ENCODE measurements at places on chromosomes 12 and 14.

DNA sequence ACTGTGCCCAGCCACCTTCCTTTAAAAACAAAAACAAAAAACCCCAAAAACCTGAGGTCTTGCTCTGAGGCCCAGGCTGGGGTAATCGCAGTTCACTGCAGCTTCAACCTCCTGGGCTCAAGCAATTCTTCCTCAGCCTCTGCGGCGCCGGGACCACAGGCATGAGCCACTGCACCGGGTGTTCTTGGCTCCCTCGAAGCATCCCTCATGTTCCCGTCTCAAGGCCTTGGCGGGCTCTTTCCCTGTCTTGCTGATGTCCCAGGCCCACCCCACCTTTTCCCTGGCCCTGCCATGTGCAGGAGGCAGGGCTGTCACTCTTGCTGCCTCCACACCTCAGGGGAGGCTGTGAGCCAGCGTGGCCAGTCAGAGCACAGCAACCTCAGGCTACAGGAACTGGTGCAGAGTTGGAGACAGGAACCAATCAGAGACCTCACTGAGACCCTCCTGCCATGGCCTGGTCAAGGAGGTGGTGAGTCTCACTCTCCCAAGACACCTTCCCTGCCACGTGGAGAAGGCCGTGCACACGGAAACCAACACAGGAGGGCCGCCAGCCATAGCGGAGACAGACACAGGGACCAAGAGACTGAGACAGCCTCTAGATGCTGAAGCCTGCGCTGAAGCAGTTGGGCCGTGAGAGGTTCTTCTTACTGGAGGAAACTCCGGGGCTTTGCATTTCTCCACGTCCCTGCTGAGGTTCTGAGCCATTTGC is 6.0 kb upstream of the AMN start:
- DNase-seq = no peak

- DNase-seq = no peak
Observed at GRCh38 chr12:23945249-23945648, 4.2 kb downstream of the SOX5 start.

DNA sequence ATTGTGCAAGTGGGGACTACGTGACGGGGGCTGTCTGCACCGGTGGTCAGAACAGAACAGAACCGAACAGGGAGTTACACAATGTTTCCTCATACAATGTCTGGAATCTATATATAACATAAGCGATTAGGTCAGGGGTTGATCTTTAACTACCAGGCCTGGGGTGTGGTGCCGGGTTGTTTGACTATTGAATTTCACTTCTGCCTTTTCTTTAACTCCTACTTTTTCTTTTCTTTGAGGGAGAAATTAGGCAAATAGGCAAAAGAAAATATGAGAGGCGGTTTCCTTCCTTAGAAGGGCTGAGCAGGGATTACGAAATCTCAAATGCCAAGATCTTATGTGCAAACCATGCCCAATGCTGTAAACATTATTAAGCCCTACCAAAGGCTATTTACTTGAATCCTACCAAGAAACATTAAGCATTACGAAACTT is 140.3 kb downstream of the SLC38A6 start:
- no peak for DNase-seq

- no peak for DNase-seq
Observed at GRCh38 chr14:43898687-43899086, 608.4 kb downstream of the FSCB start.

DNA sequence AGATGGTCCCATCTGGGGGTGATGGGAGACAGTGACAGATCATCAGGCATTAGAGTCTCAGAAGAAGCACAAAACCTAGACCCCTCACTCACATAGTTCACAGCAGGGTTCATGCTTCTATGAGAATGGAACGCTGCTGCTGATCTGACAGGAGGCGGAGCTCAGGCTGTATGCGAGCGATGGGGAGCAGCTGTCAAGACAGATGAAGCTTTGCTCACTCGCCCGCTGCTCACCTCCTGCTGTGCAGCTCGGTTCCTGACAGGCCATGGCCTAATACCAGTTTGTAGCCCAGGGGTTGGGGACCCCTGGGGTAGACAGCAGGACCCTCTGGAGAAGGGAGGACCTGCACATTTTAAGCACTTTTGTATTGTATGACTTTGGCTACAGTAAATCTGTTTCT is 111.2 kb downstream of the LGMN start:
- no peak for DNase-seq

DNA sequence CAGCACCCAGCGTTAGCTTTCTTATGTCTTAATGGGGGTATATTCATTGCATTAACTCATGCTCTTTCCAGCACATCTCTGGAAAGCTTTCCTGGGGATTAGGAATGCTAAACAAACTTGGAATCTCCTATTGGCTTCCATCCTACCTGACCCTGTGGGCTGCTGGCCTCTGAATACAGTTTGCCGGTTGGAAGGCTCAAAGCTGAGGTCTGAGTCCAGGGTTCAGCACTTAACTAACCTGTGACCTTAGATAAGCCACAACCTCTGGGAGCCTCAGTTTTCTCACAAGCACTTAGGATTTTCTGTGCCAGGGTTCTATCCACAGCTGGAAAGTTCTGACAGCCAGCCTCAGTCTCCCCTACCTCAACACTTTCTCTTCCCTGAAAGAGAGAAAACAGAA is 12.9 kb upstream of the RND1 start:
- no peak for DNase-seq

- DNase-seq = no peak
Observed at GRCh38 chr12:64912516-64913255, 88.2 kb downstream of the TBC1D30 start.

DNA sequence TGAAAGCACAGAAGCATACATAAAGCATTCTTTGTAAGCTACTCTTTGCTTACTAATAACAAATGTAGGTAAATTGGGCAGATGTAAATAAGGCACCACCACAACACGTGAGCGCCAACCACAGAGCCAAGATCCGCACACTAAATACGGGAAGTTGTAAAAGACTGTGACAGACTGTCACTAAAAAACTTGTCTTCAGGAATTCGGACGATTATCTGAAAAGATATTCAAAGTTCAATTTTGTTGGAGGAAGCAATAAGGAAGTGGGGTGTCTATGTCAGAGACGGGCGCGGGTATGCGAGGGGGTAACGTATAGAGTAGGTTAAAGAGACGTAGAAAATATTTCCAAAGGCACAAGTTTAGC is 1.5 kb upstream of the HSP90B1 start:
- DNase-seq = no peak

DNA sequence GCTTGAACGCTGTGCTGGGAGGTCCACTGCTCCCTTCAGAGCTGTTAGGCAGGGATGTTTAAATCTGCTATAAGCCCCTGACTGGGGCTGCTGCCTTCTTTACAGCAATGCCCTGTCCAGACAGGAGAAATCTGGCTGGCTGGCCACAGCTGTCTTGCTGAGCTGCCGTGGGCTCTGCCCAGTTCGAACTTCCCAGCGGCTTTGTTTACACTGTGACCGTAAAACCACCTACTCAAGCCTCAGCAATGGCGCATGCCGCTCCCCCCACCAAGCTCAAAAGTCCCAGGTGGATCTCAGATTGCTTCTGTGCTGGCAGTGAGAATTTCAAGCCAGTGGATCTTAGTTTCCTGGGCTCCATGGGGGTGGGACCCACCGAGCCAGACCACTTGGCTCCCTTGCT is 35.8 kb downstream of the CKAP4 start:
- DNase-seq = no peak

DNA sequence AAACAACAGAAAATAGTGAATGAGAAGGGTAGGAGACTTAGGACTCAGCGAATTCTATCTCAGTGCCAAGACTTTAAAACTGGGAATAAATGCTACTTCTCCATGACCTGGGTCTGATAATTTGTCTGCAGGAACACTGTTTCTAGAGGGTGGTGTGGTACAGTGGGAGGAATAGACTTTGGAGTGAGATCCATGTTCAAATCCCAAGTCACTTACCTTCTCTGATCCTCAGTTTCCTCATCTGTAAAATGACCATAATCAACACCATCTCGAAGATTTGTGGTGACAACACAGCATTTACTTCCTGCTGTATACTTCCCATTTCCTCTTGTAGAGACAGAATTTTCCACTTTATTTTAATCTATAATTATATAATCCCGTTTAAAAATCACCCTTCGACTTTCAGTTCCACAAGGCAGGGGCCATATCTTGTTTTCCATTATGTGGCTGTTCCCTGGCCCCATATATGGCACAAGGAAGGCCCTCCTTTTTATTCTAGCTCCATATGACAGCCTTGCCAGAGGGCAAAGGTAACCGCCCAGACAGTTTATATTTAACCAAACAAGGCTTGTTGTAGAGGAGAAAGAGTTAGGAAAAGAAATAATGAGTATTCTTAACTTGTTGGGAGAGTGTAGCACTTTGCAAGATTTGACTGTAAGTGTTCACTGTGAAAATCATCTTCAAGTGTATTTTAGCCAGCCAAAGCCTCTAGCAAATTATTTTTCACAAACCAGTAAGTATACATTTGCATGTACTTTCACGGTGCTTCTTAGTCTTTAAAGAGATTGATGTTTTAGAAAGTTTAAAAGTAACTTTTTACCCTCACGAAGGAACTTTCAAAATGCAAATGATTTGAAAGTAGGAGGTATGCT is 243.1 kb downstream of the AKAP6 start:
- DNase-seq = no peak

- no peak for DNase-seq
Observed at GRCh38 chr14:100540141-100540925, 46.9 kb downstream of the BEGAIN start.

DNA sequence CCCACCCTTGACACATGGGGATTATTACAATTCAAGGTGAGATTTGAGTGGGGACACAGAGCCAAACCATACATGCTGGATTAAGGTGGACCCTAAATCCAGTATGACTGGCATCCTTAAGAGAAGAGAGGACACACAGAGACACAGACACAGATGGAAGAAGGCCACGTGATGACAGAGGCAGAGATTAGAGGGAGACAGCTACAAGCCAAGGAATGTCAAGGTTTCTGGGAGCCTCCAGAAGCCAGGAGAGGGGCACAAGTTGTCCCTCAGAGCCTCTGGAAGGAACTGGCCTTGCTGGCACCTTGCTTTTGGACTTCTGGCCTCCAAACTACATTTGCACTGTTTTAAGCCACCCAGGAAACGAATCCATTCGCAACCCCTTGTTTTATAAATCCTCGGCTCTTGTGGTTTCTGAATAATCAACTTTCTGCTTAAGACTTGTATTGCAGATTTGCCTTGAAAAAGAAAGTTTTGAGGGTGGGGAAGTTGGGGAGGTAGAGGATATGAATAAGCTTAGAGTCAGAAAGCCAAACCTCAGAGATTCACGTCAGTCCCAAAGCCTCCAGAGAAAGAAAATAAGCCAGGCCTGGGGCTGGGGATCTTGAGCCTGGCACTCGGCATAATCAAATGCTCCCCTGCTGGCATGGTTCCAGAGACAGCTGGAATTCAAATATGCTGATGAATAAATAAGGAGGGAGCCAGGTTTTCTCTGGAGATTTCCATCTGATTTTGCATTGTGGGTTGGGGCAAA is 224.2 kb upstream of the PWP1 start:
- no peak for DNase-seq

GRCh38 chr12:65665817-65666216 is 158.5 kb upstream of the HMGA2 start:
- no peak for DNase-seq

DNA sequence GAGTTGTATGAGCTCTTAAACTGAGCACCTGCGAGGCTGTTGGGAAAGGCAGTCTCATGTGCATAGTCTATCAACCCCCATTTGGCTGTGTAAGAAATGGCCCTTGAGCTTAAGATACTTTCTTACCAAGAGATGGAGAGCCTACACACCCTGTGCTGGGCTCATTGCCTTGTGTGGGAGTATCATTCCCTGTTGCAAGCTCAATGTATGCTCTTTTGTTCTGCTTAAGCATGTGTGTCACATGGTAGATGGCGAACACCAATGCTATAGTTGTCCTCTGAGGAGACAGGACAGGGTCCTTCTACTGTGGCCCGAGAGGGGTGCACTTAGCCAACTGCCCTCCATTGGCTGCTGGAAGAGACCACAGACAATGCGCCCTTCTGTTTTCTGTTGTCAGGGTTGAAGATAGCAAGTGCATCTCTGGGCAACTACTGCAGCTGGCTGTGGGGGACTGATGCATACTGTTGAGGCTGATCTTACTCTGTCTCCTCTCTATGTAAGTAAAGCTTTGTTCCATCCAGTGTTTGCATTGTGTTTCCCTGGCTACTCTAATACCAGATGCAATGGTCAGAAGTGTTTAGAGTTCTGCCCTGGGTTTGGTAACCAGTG is 79.5 kb downstream of the PTPRB start:
- DNase-seq = no peak

DNA sequence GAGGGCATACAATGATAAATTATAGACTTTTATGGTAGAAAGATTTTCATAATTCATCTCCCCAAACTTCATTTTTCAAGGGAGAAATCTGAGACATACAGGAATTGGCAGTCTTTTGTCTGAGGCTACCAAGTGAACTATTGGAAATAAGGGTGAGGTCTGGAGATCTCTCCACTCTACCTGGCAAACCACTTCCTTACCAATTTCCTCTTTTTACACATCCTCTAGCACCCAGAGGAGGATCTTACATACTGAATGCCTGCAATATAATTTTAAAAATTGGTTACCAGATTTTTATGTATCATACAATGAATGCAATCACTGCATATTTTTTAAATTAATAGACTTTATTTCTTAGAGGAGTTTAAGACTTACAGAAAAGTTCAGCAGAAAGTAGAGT is 6.6 kb downstream of the PDE6H start:
- no peak for DNase-seq

GRCh38 chr14:103301512-103302354 is 32.3 kb upstream of the EIF5 start:
- DNase-seq = no peak

DNA sequence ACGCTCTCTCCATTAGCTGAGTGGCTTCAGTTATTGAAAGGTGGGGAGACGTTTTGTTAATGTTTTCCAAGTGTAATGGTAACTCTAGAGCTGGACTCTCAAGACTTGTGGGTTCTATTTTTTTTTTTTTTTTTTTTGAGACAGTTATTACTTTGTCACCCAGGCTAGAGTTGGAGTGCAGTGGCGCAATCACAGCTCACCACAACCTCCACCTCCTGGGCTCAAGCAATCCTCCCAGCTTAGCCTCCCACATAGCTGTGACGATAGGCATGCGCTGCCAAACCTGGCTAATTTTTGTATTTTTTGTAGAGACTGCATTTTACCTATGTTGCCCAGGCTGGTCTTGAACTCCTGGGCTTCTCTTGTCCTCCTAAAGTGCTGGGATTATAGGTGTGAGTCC is 26.2 kb downstream of the ATF1 start:
- no peak for DNase-seq

- DNase-seq = no peak
Observed at GRCh38 chr14:54760866-54761575, 141.6 kb downstream of the GCH1 start.

- DNase-seq = no peak
Observed at GRCh38 chr14:79544698-79545070, 666.6 kb downstream of the DIO2 start.

- DNase-seq = no peak
Observed at GRCh38 chr14:85442996-85443395, 86.9 kb upstream of the FLRT2 start.

- DNase-seq = no peak
Observed at GRCh38 chr12:52636592-52637258, 15.3 kb downstream of the KRT2 start.

- DNase-seq = no peak
Observed at GRCh38 chr14:37195327-37195726, 2.4 kb upstream of the MIPOL1 start.

- peak; percentile 42 for DNase-seq
Observed at GRCh38 chr14:91229743-91230200, 14.7 kb downstream of the GPR68 start.

- DNase-seq = no peak
Observed at GRCh38 chr12:11829764-11830194, 180.3 kb downstream of the ETV6 start.
